ENCODE measurements at places on chromosomes 5 and 9. TPM values are rescaled to one million over a fixed set of nuclear protein-coding genes. Genes with fewer than 3 reads are reported as not detected.

RARS1 gene
- total RNA-seq = 65.2 TPM

HARS2 gene
- 56.7 TPM for total RNA-seq

DNA sequence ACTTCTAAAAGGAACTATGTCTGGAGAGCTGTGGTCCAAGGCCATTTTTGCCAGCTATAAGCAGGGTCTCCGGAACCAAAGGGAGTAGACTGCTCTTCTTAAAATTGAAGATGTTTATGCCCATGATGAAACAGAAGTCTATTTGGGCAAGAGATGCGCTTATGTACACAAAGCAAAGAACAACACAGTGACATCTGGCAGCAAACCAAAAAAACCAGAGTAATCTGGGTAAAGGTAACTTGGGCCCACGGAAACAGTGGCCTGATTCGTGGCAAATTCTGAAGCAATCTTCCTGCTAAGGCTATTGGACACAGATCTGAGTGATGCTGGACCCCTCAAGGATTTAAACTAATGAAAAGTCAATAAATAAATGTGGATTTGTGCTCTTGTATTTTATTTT is 29.7 kb upstream of the GLDC start:
- DNase-seq = no peak

FAXDC2 gene
- total RNA-seq = 0.66 TPM

KIAA0825 gene
- 1.2 TPM for total RNA-seq

DNA sequence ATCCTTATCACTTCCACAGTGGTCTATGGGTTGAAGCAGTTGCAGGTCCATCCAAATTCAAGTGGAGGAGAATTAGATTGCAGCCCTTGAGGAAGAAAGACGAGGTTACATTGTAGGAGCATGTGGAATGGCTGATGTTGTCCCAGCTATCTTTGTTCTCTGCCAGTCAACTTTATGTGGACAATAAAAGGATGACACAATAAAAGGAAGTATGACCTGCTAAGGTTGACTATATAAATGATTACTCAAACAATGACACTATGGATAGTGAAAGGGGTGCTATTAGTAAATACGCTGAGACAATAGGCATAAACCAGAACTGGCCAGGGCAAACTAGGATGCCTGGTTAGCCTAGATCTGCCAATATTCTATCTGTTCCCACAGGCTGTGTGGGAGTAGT is 12.8 kb upstream of the ZNF618 start:
- no peak for DNase-seq

ZNF658 gene
- 9.4 TPM for total RNA-seq

DNA sequence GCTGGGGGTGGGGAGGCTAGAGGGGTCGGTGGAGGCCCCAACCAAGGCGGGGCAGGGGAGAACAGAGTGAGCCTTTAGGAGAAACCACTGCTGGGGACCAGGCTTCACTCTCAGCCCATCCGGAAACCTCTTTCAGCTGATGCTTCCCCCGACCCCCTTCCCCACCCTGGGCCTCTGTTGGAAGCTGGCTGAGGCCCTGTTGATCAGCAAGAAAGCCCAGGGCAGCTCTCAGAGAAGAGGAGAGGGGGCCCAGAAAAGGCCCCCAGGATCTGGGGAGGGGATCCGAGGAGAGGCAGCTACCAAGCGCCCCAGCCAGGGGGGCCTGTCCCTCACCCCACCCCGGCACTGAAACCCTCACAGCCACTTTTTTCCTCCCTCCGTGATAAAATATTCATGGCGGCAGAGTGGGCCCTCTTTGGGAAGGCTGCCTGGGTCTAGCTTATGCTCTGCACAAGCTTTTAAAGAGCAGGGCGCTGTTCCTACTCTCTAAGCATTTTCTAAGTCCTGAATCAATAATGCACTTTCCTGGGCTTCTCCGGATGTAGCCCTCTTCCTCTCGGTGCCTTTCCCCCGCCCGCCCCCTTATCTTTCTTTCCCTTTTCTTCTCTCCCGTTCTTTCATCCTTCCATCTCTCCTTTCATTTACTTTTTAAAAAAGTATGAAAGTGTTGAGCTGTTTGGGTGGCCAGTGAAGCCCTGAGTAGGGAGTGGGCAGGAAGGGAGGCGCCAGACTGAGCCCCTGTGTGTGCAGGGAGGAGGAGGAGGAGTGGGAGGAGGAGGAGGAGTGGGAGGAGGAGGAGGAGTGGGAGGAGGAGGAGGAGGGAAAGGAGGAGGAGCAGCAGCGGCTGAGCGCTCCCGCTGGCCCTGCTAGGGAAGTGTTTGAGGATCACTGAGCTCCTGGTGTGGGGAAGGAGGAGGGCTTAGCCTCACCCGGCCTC is 23.5 kb downstream of the NTNG2 start:
- peak; percentile 32 for DNase-seq

- no peak for DNase-seq
These were observed 174.7 kb upstream of the PRDM9 start for GRCh38 chr5:23332650-23333251.

RELL2 gene
- 12.6 TPM for total RNA-seq

IRF1 gene
- 2.8 TPM for total RNA-seq

DNA sequence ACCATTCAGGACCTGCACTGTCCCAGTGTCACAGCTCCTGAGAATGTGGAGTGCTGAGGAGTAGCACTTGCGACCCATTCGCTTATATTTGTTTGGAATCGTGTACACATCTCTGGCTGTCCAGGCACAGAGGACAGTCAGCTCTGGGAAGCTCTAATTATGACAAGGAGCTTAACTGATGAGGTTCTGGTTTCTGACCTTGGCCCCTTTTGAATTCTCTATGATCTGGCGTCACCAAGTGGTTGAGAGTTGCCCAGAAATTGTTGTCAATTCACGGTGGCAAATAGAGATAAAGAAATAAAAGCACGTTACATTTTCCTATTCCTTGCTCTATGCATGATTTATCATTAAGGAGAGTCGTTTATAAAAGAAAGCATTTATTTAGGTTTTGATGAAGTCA is 34.9 kb upstream of the LECT2 start:
- DNase-seq = no peak

SLC36A2 gene
- not detected for total RNA-seq

GLRA1 gene
- 0.22 TPM for total RNA-seq

GRCh38 chr9:75185585-75186170 is 97.4 kb downstream of the OSTF1 start:
- peak; percentile 72 for DNase-seq

GRCh38 chr5:141084487-141084989 is 9.9 kb upstream of the PCDHB2 start:
- DNase-seq = peak; percentile 72

GRCh38 chr9:36845844-36846243 is 188.2 kb downstream of the PAX5 start:
- DNase-seq = no peak

GRCh38 chr5:17154211-17154996 is 63.0 kb upstream of the BASP1 start:
- no peak for DNase-seq

CDC26 gene
- 13.4 TPM for total RNA-seq

FGFR4 gene
- 5.2 TPM for total RNA-seq
